SJSA1 (cell line): ENCODE measurements at places on chromosomes 2 and 18.

GRCh38 chr18:33210575-33211189, 229.8 kb downstream of the CCDC178 start:
- DNase-seq: no peak

DNA sequence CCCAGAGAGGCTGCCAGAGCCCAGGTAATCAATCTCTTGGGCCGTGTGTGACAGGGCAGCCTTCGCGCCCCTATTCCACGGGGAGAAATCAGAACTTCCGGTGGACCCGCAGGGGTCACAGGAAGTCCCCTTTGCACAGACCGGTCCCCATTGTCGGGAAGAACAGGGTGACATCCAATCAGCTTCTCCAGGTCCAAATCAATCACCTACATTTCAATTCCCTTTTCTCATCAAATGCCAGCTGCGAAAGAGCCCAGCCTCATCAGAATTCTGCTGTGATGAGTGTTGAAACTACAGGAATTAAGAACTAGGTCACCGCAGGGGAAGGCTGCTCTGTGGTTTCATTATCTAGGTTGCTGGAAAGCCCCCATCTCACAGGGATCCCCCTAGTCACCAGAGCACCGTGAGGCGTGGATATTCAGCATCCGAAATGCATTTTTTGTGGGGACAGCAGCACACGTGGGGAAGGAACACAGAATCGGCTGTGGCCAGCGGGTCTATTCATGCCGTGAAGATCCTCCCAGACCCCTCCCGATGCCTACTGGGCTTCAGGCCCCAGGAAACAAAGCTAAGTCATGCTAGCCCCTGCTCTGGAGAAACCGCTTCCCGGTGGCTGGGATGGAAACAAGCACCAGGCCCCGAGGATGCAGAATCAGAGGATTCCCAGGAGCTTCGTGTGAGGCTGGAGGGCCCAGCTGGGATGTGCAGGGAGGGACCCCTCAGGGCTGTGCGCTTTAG, 193.7 kb upstream of the ID2 start:
- DNase-seq: no peak

- DNase-seq: no peak
These were observed 27.7 kb downstream of the METTL8 start for GRCh38 chr2:171406044-171406443.

DNA sequence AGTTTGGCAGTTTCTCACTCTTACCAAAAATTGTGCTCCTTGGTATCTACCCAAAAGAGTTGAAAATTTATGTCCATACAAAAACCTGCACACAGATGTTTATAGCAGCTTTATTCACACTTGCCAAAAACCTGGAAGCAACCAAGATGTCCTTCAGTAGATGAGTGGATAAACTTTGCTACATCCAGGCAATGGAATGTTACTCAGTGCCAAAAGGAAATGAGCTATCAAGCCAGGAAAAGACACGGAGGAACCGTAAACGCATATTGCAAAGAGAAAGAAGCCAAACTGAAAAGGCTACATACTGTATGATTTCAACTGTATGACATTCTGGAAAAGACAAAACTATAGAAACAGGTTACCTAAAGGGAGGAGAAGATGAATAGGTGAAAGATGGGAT, 36.1 kb downstream of the TMEM163 start:
- no peak for DNase-seq

DNA sequence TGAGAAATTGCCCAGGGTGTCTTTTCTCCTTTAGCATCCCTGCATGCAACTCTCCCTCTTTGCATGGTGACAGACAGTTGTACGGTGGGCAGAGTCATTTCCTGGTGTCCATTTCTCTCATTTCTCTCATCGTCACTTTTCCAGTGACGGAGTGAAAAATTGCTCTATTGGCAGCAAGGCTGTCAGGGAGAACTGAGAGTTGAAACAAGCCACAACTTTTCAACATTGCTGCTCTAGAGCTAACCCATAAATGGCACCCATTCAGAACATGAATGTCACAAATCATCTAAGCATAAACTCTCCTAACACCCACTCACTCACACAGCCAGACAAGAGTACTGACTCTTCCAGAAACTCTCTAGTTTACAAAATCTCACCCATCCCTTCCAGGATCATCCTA, 55.7 kb downstream of the ZC3H8 start:
- DNase-seq: no peak

GRCh38 chr2:85656468-85656867, 11.5 kb downstream of the SFTPB start:
- no peak for DNase-seq

GRCh38 chr2:214069254-214069653, 341.6 kb upstream of the VWC2L start:
- DNase-seq: peak; percentile 69

DNA sequence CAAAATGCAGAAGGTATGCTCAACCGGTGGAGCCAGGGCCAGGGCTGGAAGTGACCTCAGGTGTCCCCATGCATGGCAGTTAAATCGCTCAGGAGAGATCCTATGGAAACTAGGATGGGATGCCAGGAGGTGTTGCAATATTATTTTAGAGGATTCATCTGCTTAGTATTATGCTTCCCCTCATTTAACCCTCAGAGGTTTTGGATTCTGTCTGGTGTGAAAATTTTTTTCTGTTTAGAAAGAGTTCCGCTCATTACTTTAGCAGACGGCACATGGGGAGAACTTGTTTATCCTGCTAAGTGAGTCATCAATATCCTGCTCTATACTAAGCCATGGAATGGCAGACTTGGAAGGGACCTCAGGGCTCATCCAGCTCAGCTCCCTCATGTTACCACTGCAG, 42.5 kb downstream of the TRIB2 start:
- no peak for DNase-seq

- peak; percentile 11 for DNase-seq
These were observed 61.0 kb downstream of the GRB14 start for GRCh38 chr2:164560181-164560792.

DNA sequence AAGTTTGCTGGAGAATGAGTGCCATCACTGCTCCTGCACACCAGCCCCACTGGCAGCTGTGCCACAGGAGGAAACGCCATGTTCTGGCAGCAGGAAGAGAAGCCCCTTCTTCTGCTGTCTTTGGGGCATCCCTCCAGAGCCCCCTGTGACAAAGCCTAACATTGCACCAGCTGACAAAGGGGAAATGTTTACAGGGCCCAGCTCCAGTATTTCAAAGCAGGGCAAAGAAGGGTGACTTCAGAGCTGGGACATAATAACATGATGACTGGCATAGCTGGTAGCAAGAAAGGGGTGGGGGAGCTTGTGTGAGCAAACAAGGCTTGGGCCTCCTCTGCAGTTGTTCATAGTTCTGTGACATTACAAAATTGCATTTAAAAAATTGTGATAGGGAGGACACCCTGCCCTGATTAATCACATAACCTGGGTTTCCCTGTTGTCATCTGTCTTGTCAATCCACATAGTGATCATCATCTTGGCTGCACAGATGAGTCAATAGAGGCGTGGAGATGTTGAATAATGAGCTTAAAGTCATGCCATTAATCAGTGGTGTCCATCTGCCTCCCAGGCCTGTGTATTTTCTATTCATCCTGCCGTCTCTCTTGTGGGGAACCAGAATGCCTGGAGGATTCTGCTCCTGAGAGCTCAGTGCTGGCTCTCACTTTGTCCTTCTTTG, 29.1 kb upstream of the PDIA6 start:
- no peak for DNase-seq

GRCh38 chr2:43402002-43402401, 175.6 kb upstream of the ZFP36L2 start:
- no peak for DNase-seq

DNA sequence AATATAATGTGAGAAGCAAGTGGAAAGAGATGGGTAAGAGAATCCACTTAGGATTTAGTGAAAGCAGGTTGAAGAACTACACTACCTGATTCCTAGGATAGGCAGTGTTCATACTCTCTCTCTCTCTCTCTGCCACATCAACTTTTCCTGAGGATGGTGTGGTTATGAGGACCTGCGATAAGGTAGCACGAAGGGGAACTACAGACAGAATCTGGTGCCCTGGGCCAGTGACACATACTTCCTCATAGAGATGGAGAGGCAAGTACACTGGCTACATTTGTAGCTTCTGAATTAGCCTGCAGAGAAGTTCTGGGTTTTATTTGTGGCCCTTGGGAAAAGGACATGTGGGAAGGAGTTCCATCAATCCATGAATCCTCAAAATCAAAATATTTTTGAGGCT, 44.5 kb downstream of the PTH2R start:
- no peak for DNase-seq

DNA sequence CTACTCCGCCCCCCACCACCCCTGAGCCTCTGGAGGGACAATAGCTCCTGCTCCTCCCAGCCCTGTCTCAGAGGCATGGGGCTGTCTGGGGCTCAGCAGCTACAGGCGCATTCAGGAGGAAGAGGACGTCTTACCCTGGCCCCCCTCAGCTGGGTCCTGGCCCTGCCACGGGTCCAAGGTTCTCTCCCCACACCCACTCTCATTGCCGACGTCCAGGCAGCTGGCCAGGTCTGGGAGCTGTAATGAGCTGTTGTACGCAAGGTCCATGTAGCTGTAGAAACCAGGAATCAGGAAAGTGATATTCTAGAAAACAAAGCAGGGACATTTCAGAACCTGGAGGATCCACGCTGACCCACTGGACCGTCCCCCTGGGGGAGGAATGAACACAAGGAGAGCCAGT, 13.5 kb downstream of the PASK start:
- DNase-seq: no peak

DNA sequence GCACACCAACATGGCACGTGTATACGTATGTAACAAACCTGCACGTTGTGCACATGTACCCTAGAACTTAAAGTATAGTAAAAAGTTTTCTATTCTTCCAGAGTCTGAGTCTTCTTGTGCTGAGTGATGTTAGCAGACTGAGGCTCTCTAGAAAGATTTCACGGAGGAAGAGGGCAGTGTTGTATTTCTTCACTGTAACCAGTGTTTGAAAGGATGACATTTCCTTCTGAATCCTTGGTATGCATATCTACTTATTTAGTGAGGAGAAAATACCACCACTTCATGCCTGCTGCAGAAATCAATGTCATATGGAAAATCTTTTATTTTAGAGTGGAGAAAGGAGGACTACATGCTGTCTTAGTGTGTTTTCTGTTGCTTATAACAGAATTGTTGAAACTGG, 357.1 kb downstream of the CCDC85A start:
- DNase-seq: no peak

DNA sequence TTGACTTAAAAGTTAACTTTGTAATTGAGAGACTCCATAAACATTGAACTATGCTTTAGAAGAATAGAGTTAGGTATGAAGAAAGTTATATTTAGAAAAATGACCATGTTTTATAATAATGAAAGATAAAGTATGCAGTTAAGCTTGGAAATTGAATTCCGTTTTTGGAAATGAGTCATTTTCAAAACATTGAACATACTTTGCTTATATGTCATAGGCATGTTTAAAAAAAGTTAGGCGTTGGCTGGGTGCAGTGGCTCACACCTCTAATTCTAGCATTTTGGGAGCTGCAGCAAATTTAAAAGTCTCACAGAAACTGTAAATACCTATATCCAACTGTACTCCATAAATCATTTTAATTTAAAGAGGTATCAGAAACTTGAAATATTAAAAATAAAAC, 607.4 kb downstream of the CBLN2 start:
- DNase-seq: no peak

DNA sequence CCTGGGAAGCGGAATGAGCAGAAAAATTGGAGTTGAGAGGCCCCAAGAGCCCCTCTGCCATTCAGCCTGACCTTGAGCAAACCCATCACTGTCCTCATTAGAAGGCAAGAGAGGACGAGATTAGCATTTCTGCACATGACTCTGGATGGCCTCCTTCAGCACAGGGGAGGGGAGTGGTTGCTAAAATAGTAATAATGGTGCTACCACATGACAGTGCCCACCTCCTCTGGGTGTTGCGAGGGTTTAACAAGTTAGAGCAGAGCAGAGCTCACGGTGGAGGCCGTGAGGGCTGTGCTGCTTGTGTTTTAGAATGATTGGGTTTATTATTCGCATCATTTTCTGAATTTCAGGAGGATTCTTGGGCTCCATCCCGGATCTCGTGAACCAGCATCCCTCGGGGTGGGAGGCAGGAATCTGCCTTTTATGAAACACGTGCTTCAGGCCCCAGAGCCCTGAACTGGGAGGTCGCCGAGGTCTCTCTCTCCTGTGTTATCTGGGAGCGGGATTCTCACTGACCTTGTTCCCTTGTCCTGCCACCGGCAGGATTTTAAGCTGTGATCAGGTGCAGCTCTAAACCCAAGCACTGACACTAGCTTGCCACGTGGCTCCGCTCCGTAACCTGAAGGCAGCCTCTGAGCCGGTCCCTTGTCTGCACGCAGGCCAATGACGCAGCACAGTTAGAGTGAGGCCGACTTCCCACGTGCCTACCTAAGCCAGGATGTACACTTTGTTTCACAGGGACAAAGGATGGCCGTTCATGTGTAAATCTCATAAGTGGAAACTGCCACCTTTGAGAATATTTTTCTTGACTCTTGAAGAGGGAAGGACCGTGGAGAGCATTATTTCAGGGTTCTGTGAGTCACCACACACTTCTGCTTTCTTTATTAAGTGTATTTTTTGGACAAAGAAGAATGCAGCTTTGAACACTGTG, 142.3 kb downstream of the ACOXL start:
- no peak for DNase-seq

DNA sequence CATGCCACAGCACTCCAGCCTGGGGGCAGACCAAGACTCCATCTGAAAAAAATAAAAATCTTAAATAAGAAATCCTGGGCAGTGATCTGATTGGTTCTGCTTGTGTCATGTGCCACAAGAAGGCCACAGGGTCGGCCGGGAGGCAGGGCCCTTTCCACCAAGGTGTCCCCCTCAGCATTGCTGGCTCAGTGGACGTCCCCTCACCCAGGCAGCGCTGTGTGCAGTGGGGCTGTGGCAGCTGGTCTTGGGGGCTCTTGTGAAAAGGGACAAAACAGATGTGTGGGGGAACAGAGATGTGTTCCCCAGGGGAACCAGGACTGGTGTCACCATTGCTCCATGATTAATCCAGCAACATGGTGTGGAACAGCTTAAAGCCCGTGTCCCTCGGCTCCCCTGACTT, 60.5 kb downstream of the HS6ST1 start:
- no peak for DNase-seq

DNA sequence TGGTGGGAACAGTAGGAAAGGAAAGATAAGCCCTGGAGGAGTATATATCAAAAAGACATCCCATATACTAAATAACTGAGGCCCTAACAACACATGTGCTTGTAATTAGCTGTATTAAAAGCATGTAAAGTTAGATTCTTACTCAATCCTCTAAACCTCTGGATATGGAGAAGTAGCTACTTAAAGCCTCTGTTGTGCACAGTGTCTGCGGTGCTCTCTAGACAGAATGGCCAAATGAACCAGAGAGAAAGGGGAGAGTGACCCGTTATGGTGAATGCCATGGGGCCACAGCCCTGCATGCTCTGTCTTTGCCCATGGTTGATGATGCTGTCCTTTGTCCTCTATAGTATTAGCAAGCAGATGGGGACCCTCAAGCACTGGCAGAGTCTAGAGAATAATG, 104.4 kb upstream of the SLC8A1 start:
- no peak for DNase-seq

DNA sequence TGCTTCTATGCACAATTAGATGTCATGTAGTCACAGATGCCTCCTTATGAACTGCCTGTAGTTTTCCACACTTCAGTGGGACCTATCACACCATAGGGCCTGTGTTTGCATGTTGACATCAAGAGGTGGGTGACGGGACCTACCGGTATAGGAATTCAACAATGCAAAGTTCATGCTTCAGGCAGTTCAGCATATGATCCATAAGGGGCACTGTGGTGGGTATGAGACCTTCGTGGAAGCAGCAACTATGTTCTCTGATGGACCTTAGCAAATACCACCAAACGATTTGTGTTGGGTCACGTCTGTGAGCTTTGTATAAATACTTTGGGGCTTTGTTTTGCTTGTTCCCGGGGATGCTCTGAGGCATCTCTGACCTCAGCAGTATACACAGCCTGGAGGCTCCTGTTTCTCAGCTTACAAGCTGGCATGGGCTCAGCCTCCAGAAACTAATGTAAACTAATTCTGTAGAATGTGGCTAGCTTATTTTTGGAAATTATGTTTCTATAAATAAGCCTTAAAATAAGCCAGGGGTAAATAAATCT, 111.6 kb downstream of the DTNA start:
- DNase-seq: no peak
